Activated B cell treated with CpG ODN at 0.5 μM for 24 hours (primary cell): ENCODE measurements at places on chromosomes 12 and 14. TPM values are rescaled to one million over a fixed set of nuclear protein-coding genes. Genes with fewer than 3 reads are reported as not detected.

CPM gene
- 6.3 and 10.1 TPM in 2 replicates for total RNA-seq

EML5 gene
- 3.8 and 5.0 TPM in 2 replicates for total RNA-seq

DNA sequence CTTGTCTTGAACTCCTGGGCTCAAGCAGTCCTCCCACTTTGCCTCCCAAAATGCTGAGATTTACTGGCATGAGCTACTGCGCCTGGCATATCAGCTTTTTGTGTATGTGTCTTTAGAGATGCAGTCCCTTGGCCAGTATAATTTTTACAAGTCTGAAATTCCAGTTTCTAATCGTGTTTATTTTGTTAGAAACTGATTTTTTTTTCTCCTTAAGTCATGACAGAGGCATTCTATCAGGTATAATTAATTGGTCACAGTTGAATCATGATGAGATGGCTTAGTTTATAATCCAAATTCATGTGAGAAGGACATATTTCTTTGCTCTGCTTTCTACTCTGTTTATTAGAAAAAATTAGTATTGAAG is 98.9 kb downstream of the PCNX1 start:
- H3K4me3 ChIP-seq = no peak overlapping the region
- no peak for DNase-seq
- H3K27ac ChIP-seq = no peak overlapping the region
- no peaks in the 10 kb centered on the region for H3K27me3 ChIP-seq
- peaks cover 29% of the 10 kb centered on the region for H3K36me3 ChIP-seq

GRCh38 chr14:41609704-41610183 is 3.1 kb downstream of the LRFN5 start:
- no peaks in the 10 kb centered on the region for H3K36me3 ChIP-seq
- no peak overlapping the region for H3K27ac ChIP-seq
- peak overlapping the region; percentile 19 for H3K4me3 ChIP-seq
- peaks cover 38% of the 10 kb centered on the region for H3K4me1 ChIP-seq

GRCh38 chr12:2553388-2554126 is 241.2 kb upstream of the FKBP4 start:
- no peaks in the 10 kb centered on the region for H3K36me3 ChIP-seq
- no peak overlapping the region for H3K27ac ChIP-seq
- no peak for DNase-seq

DNA sequence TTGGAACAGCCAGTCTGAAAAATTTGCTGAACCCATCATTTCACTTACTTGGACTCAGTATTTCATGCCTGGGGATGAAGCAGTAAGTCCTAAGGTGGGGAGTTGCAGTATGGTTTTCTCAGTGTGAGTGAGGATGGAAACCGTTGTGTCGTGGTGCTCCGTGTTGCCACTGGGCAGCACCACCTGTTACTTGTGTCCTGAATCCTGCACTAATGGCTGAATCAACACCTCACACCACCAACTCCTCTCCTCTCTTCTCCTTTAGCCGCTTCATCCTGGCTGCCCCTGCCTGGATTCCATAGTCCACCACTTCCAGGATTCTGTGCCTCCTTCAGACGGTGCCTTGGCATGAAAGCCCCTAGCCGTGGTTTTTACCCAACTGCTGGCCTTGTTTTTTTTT is 3.0 kb upstream of the EP400 start:
- H3K36me3 ChIP-seq = peaks cover 25% of the 10 kb centered on the region
- no peak for DNase-seq
- H3K27me3 ChIP-seq = no peaks in the 10 kb centered on the region
- peaks cover 22% of the 10 kb centered on the region for H3K4me1 ChIP-seq
- no peak overlapping the region for H3K27ac ChIP-seq

- H3K4me3 ChIP-seq = no peak overlapping the region
- peaks cover 3% of the 10 kb centered on the region for H3K4me1 ChIP-seq
- DNase-seq = no peak
- no peak overlapping the region for H3K27ac ChIP-seq
- no peaks in the 10 kb centered on the region for H3K36me3 ChIP-seq
These were observed 45.4 kb upstream of the NR2C1 start for GRCh38 chr12:95118788-95119179.

GRCh38 chr14:89000007-89000942 is 175.8 kb downstream of the TTC8 start:
- peaks cover 12% of the 10 kb centered on the region for H3K27me3 ChIP-seq
- H3K27ac ChIP-seq = no peak overlapping the region
- no peak for DNase-seq
- H3K4me3 ChIP-seq = no peak overlapping the region
- H3K36me3 ChIP-seq = no peaks in the 10 kb centered on the region

GRCh38 chr12:100382338-100382737 is 25.5 kb downstream of the SLC17A8 start:
- H3K27me3 ChIP-seq = no peaks in the 10 kb centered on the region
- no peaks in the 10 kb centered on the region for H3K4me1 ChIP-seq
- H3K4me3 ChIP-seq = no peak overlapping the region
- no peak overlapping the region for H3K27ac ChIP-seq

DNA sequence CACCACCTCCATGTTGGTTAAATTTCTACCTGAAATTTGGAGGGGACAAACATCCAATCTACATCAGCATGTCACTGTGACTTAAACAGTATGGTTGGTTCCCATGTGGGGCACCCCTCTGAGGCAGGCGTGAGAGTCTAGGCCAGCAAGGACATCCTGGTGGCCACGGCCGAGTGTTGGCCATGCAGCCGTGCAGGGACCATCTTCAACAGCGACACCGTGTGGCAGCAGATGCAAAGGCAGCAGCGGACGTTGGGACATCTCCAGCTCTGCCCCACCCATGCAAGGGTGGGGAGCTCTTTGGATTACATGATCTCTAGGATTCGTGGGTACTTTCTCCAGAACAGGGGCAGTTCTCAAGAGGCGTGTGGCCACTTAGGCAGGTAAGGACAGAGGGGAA is 49.8 kb downstream of the NOC4L start:
- H3K27ac ChIP-seq = no peak overlapping the region
- peaks cover 2% of the 10 kb centered on the region for H3K27me3 ChIP-seq
- no peak overlapping the region for H3K4me3 ChIP-seq
- H3K36me3 ChIP-seq = peaks cover 2% of the 10 kb centered on the region
- DNase-seq = no peak

- peaks cover 39% of the 10 kb centered on the region for H3K4me1 ChIP-seq
- H3K4me3 ChIP-seq = no peak overlapping the region
- H3K36me3 ChIP-seq = peaks cover 35% of the 10 kb centered on the region
- no peaks in the 10 kb centered on the region for H3K27me3 ChIP-seq
- no peak overlapping the region for H3K27ac ChIP-seq
These were observed 613 bp downstream of the RECQL start for GRCh38 chr12:21500786-21501257.

DNA sequence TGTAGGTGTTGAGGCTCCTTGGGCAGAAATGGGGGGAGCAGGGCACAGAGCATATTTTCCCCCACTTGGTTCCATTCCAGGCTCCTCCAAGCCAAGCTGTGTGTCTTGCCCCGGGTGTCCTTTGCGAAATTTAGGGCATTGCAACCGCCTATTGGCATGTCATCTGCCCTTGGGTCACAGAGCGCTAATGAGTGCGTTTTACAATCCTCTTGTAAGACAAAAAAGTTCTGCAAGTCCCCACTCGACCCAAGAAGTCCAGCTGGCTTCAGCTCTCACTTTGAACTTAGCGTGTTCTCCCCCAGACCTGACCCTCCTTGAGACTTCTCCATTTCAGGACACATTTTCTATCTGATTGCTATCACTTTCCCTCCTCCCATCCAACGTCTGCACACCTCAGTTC is 6.1 kb upstream of the LRTM2 start:
- H3K4me1 ChIP-seq = peaks cover 4% of the 10 kb centered on the region

- H3K36me3 ChIP-seq = no peaks in the 10 kb centered on the region
- H3K27ac ChIP-seq = no peak overlapping the region
- peaks cover 2% of the 10 kb centered on the region for H3K4me1 ChIP-seq
- H3K27me3 ChIP-seq = peaks cover 9% of the 10 kb centered on the region
- no peak overlapping the region for H3K4me3 ChIP-seq
- no peak for DNase-seq
These were observed 13.6 kb downstream of the ADCY6 start for GRCh38 chr12:48775299-48775698.

- peaks cover 7% of the 10 kb centered on the region for H3K36me3 ChIP-seq
- H3K27ac ChIP-seq = peak overlapping the region; percentile 76
- no peak for DNase-seq
- H3K4me3 ChIP-seq = peak overlapping the region; percentile 52
These were observed 3.6 kb downstream of the DIP2B start for GRCh38 chr12:50508414-50508813.

DNA sequence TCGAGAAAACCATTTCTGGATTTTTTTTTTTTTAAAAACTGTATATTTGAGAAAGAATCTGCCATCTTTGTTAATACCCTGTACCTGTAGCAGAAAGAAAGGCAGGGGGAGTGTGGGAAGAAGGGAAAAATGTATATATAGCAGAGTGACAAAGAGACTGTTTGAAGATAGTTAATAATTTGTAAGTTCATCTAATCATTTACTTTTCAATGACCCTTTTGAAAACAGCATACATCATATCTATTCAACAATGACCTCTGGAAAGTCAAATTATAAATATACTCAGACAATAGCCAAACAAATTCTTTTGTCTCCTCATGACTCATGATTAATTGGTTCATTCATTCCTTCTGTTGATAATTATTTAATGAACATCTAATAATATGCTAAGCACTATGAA is 10.9 kb upstream of the CPM start:
- no peak overlapping the region for H3K4me3 ChIP-seq
- H3K27ac ChIP-seq = no peak overlapping the region
- peaks cover 4% of the 10 kb centered on the region for H3K4me1 ChIP-seq
- DNase-seq = no peak

DNA sequence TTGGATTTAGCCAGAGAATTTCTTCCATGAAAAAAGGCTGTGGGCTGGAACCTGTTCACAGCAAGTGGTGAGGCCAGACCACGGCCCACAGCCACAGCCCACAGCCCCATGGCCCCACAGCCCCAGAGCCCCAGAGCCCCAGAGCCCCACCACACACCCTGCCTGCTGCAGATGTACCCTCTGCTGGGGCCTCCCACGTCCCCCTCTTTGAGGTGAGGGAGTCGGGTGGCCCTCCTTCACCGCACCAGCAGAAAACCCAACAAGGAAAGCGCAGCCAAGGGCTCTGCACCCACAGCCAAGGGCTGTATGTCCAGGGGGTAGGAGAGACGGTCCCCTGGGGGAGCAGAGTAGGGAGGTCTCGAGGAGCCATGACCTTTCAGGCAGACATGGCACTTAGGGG is 327.5 kb upstream of the DIO3 start:
- no peak for DNase-seq
- H3K4me1 ChIP-seq = no peaks in the 10 kb centered on the region

DNA sequence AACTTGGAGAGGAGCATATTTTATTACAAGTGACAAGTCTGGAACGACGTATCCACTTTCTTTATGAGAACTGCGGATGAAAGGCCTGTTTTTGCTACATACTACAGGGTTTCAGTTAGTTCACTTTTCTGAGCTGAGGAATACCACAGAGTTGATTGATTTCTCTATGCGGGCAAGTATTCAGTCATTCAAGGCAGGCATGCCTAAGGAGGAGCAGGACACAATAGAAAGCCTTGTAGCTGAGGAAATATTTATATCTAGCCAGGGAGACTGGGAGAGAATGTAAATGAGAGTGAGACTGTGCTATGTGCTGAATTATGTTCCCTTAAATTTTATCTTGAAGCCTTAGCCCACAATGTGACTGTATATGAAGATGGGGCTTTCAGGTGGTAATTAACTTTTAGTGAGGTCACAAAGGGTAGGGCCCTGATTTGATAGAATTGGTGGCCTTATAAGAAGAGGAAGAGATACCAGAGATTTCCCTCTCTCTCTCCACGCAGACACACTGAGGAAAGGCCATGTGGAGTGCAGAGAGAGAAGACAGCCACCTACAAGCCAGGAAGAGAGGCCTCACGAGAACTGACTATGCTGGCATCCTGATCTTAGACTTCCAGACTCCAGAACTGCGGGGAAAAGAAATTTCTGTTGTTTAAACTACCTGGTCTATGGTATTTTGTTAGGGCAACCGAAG is 459.0 kb upstream of the ATP2B1 start:
- no peak for DNase-seq
- H3K4me1 ChIP-seq = no peaks in the 10 kb centered on the region
- no peak overlapping the region for H3K27ac ChIP-seq
- no peak overlapping the region for H3K4me3 ChIP-seq
- H3K27me3 ChIP-seq = no peaks in the 10 kb centered on the region
- H3K36me3 ChIP-seq = no peaks in the 10 kb centered on the region

- H3K4me3 ChIP-seq = no peak overlapping the region
- DNase-seq = no peak
- H3K27me3 ChIP-seq = no peaks in the 10 kb centered on the region
- no peaks in the 10 kb centered on the region for H3K36me3 ChIP-seq
- no peaks in the 10 kb centered on the region for H3K4me1 ChIP-seq
These were observed 36.9 kb upstream of the DCN start for GRCh38 chr12:91219511-91219910.
